ENCODE measurements at places on chromosomes 7 and 10.

DNA sequence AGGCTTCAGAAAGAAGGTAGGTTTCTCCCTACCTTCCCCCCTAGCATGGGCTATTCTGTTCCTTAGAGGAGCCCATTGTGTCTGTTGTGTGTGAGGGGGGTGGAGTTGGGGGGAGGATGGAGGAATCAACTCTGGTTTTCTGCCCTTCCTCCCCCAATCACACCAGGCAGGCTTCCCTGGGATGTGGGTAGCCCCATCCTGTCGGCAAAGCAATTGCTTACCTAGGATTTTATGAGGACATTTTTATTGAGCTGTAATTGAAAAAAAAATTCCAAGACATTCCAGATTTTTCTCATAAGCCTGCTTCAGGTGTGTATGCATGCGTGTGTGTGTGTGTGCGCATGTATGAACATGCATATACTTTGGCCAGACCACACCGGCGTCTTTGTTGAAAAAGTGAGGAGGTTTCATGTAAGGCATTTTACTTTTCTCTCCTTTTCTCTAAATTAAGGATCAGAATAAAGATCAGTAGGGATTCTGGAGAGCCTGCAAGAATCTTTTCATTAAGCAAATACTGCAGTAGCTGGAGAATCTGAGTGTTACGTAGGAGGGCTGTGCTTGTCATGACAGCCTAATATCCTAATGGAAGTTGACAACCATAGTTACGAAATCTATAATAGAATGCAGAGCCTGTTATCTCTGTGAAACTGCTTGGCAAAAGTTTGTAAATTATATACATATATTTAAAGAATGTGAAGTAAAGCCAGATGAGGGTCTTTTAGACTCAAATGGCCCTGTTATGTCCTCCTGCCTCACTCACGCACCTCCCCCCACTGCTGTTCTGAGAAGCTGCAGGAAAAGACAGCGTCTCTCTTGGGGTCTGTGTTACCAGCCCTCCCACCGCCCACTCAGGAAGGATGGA, 27.3 kb upstream of the SAMD8 start:
- DNase-seq: no peak

DNA sequence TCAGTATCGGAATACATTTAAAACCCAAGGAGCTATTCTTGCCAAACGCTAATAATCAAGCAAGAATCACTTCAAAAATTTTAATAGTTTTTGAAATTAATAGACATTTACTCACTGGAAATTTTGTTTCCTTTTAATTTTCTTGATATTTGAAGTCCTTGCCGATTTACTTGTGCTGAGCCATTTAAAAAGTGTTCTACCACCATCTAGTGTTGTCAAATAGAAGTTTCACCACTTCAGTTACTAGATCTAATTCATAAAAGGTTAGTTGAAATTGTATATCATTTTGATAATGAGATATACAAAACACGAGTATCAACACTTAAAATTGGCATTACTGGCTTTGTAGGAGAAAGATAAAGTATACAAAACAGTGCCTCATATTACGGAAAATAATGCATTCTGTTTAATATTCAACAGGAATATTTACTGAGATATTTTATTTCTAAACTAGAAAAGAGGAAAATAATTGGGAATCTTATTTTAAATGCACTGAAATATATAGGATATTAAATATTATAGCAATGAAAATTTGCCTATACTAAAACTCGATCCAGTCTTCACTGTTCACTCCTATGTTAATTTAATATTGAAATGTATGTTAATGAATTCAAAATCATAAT, 664.8 kb upstream of the SEMA3D start:
- DNase-seq: peak; percentile 43

DNA sequence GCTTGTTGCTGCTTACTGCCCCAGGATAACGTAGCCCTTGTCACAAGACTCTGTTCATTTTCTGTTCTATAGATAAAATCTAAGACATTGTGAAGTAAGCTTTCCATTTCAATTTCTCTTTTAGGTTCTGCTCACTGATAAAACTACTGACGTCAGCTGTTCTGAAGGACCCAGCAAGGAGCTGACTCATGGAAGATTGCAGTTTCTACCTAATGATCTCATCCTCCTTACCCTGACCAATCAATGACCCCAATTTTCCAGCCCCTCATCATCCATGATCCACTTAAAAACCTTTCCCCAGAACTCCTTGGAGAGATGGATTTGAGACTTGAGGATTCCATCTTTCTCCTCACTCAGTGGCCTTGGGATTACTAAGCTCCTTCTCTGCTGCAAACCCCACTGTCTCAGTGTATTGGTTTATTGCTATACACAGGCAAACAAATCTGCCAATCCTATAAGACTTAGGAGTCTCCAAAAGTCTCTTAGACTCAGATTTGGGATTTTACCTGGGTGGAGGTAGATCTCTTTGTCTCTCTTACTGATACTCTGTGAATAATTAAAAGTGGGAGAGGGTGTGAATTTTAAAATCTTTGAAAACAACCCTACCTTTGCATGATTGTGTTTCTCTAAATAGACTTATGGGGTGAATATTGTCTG, 109.2 kb upstream of the TRIM24 start:
- DNase-seq: no peak

- DNase-seq: no peak
These were observed 526.5 kb downstream of the PTPRN2 start for GRCh38 chr7:158061026-158061630.

DNA sequence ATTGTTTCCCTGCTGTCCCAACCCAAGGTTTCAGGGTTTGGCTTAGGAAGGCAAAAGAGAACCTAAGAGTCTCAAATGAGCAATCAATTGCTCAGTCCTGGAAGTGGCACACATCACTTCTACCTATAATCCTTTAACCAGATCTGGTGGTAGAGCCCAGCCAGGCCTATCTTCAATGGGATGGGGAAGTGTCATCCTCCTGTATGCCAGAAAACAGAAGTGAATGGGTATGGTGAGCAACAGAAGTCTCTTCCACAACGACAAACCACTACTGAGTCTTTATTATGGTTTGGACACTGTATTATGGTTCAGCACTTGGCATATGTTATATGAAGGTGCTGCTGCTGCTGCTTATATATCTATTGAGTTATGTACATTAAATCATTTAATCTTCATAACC, 3.0 kb upstream of the AKR1B1 start:
- DNase-seq: no peak

- DNase-seq: no peak
These were observed 58.1 kb downstream of the INSIG1 start for GRCh38 chr7:155355745-155356144.

- peak; percentile 94 for DNase-seq
These were observed 7.0 kb upstream of the GNAI1 start for GRCh38 chr7:80127412-80128160.

- no peak for DNase-seq
These were observed 117.2 kb downstream of the ELFN1 start for GRCh38 chr7:1787241-1787640.

GRCh38 chr10:23715363-23715762, 276.5 kb downstream of the OTUD1 start:
- no peak for DNase-seq

DNA sequence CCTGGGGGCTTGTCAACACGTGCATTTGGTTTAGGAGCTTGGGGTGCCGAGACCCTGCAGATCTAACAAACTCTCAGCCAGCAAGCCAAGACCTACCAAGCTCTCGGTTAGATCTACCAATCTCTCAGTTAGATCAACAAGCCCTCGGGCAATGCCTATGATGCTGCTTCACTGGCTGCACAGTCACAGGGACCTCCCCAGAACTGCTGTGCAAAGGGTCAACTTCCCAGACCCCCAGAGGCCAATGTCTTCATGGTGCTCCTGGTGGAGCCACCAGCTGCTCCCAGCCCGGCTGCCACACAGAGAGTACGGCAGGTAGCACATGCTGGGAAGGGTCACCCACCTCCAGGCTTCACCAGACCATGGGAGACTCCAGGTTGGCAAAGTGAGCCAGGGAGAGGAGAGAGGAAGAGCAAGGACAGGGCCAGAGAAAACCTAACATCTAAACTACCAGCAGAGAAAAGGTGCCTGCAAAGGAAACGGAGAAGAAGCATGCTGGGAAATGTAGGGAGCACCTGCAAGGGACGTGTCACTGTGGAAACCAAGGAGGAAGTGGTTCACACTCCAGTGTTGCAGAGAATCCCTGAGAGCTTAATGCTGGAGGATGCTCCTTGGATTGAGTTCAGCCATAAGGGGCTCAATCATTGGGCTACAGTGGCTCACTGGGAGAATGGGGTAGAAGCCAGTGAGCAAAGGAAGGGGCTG, 51.5 kb upstream of the GDF10 start:
- no peak for DNase-seq

DNA sequence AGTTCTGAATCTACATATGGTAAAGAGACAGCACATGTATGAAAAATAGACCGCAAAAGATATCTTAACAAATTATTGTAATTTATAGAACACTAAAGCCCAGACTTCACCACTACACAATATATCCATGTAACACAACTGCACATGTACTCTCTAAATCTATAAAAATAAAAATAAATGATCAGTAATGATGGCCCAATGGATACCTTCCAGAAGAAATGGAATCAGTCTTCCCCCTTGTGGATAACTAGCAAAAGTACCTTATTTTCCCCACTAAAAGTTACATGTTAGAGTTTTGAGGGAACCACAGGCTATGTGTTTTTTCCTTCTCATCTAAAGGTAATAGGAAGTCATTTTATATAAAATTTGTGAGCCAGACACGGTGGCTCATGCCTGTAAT, 25.7 kb downstream of the C7orf25 start:
- no peak for DNase-seq

- no peak for DNase-seq
These were observed 16.9 kb upstream of the ADGRA1 start for GRCh38 chr10:133070810-133071209.

DNA sequence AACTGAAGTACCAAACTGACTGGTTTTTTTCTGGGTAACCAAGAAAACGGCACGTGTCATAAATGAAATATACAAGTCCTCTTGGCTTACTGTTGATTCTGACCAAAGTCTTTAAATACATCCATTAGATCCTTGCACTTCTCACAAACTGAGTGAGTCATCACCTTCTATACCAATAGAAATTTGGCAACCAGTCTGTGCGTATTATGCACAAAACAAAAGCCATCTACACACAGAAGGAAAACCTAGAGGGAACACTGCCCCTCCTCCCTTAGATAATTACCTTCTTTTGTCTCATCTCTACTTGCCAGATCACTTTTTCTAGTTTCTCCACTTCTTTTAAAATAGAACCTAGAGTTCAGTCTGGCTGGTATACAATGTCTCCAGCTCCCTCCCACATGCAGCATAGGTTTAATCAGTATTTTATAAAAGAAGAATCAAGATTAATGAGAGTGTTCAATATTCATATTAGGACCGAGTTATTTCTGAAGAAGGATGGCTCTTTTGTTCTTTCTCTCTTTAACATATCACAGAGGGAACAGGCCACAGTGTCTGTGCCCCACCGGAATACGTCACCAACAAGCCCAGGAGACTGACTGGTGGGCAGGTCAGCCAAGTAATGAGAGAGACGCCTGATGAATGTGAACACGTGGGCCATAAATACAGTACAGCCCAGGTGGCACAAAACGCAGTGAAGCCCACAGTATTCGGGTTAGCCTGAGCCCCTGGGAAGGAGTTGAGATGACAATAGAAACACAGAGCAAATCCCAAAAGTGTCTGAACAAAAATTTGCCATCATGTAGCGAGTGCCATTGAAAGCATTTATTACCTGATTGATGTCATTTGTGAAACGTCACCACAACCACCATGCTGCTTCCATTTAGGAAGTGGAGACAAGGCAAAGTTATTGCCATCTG, 91.3 kb downstream of the KIAA1549 start:
- no peak for DNase-seq

GRCh38 chr7:94277236-94277635, 117.5 kb upstream of the COL1A2 start:
- DNase-seq: no peak

GRCh38 chr10:73859784-73860491, 14.4 kb downstream of the CAMK2G start:
- DNase-seq: peak; percentile 80

GRCh38 chr7:45074528-45075354, 14.0 kb downstream of the NACAD start:
- DNase-seq: no peak

- peak; percentile 51 for DNase-seq
These were observed 1.1 kb upstream of the GPER1 start for GRCh38 chr7:1086588-1087464.

DNA sequence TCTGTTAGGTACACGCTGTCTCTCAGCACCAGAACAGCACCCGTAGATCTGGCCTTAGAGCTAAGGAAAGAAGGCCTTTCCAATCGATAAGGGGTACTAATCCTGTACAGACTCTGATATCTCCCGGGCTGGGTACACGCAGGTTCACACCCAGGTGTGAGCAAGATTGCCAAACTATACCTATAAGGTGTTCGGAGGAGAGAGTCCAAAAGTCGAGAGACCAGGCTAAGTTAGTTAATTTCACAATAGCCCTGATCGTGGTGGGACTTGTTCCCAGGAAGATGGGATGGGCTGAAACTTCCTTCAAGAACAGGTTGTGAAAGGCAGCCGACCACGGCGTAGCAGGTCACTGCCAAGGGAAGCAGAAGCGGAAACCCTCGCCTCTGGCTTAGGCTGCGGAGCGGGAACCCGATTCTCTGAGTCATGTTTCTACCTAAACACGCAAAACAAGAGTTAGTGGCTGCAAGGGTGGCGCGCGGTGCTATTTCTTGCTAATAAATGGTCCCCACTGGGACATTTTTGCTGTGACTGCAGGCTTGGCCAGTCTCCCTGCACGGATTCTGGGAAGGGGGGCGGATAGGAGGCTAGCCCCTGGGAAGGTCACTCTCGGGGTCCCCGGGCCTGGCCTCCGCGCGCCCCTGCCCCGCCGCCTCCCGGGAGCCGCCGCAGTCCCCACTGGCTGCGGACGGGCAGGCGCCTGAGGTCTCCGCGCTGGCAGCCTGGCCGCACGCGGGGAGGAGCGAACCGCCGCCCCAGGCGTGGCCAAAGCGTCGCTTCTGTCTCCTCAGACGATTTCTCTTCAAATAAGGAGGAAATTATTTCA, 75.4 kb upstream of the PDSS1 start:
- DNase-seq: no peak

- DNase-seq: no peak
These were observed 88.8 kb upstream of the RET start for GRCh38 chr10:42988069-42988468.

- DNase-seq: no peak
These were observed 129.0 kb upstream of the AGR3 start for GRCh38 chr7:17010637-17011300.

- DNase-seq: no peak
These were observed 43.8 kb upstream of the AGR3 start for GRCh38 chr7:16925609-16926008.

- no peak for DNase-seq
These were observed 130.1 kb upstream of the LRRN3 start for GRCh38 chr7:110960811-110961210.

- no peak for DNase-seq
These were observed 547.5 kb upstream of the FOXK1 start for GRCh38 chr7:4134631-4135030.

- DNase-seq: peak; percentile 30
These were observed 71.5 kb downstream of the GPR85 start for GRCh38 chr7:113015034-113015645.

DNA sequence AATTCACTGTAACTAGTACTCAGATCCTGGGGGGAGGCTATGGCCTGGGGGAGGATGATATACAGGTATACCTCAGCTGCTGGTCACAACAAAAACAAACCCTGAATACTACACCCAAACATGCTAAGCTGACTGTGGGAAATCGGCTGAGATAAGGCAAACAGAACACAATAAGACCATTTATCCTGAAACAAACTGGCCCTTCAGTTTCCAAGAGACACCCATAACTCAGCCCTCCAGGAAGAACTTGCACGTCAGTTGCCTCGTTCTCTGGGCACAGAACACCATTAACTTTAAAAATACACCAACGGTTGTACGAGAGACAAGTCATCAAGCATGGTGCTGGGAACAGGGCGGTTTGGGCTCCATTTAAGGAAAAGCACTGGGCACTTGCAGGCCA, 24.1 kb upstream of the KCNMA1 start:
- DNase-seq: no peak
